ENCODE measurements at places on chromosomes 13 and 19. TPM values are rescaled to one million over a fixed set of nuclear protein-coding genes. Genes with fewer than 3 reads are reported as not detected.

Gene EID2B
- total RNA-seq: 3.3 TPM

Gene ZNF90
- 4.7 TPM for total RNA-seq

Gene LNX2
- 13.8 TPM for total RNA-seq

DNA sequence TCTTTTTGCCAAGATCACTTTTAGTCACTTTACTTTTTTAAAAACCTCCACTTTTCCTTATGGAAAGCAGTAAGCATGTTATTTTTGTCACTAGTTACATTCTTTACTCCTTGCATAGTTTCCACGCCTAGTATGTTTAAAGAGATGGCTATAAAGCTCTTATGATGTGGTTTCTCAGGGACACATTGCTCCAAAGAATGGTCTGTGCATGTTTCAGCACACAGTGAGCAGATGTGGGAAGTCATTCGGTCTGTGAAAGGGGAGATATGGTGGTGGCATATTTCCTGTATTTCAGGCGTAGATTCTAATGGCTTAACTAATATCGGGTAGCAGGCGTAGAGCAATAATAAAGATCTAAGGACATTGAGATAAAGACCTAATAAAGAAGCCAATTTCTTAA lies 180.7 kb downstream of the SLITRK6 start:
- H3K4me3 ChIP-seq: no peak overlapping the region
- no peaks in the 10 kb centered on the region for H3K36me3 ChIP-seq
- no peaks in the 10 kb centered on the region for H3K4me1 ChIP-seq

DNA sequence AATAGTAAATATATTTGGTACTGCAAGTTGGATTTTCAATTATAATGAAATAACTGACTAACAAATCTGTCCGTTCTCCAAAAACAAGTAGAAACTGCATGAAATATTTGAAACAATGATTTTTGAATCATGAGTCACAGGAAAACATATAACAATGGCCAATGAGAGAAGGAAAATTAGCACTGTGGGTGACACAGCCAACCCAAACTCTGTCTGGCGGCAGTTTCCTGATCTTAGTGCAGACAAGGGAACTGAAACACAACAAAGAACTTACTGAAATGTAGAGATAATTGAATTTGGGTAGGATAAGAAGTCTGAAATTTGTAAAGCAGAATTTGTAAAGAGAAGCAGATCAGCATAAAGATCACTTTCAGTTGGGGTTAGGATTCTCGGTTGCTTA lies 2743.3 kb upstream of the PCDH20 start:
- no peak overlapping the region for H3K4me3 ChIP-seq
- no peaks in the 10 kb centered on the region for H3K36me3 ChIP-seq
- H3K27me3 ChIP-seq: no peaks in the 10 kb centered on the region
- DNase-seq: no peak
- no peaks in the 10 kb centered on the region for H3K4me1 ChIP-seq
- no peak overlapping the region for H3K27ac ChIP-seq

- no peaks in the 10 kb centered on the region for H3K27me3 ChIP-seq
- H3K4me3 ChIP-seq: no peak overlapping the region
- no peaks in the 10 kb centered on the region for H3K4me1 ChIP-seq
These were observed 22.1 kb downstream of the VPS36 start for GRCh38 chr13:52428295-52428694.

DNA sequence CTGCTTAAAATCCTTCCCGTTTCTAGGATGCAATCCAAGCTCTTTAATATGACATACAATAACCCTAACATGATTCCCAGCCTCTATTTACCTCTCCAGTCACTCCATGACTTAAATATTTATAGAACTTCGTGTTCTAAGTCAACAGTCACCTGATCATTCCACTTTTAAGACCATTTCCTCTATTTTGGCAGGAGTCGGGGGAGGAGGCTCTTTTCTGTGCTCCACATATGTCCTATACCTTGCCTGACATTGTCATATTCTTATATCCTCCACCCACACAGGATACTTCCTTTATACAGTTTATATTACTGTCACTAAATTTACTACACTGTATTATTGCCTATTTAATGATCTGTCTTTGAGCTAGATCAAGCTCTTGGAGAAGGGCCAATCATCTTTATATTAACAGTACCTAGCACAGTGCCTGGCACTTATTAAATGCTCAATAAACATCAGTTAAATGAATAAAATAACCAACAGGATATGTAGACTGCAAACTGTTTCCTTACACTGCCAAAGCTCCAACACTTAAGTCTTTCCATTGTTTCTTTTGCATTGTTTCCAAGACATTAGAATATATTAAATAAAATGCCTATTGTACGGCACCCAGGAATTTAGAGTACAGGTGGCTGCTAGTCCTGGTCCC lies 2.7 kb downstream of the ARGLU1 start:
- H3K4me3 ChIP-seq: no peak overlapping the region
- H3K27me3 ChIP-seq: no peaks in the 10 kb centered on the region
- H3K36me3 ChIP-seq: no peaks in the 10 kb centered on the region
- DNase-seq: no peak
